ENCODE measurements at places on chromosomes 7 and 10.

DNA sequence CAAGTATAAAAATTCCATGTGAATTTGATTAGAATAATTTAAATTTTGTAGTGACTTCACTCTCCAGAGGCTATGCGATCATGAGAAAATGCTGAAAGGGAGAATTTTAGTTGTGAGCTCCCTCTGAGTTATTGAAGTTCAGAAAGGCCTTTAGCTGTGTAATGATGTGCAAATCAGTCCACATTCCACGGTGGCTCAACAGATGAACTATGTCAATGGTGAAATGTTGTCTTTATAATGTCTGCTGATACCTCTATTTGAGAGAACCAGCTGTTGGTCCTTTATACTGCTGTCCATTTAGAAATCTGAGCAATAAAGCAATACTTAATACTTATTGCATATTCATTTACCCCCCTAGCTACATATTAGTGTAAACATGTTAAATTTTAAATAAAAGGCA, 7.1 kb upstream of the ITGB8 start:
- DNase-seq: no peak

- no peak for DNase-seq
Measured at GRCh38 chr7:29858191-29858951, 52.1 kb downstream of the WIPF3 start.

GRCh38 chr7:33862946-33863814, 42.2 kb upstream of the BMPER start:
- no peak for DNase-seq

DNA sequence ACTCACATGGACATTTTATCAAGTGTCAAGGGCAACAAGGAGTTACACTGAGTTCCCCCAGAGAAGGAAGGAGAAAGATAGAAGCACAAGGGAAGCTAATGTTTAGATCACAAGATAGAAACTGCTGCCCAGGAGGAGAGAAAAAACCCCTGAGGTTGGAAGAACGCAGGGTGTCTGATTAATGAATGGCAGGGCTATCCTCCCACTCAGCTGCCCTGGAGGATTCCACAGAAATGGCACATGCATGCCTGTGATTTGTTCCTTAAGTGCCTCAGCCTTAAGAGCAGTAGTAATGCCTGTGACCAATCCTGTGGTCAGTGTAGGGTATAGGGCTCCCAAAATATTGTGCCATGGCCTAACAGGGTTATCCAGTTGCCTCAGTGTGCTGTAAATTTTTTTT, 20.2 kb downstream of the DNAJB9 start:
- DNase-seq: no peak
